ENCODE measurements at places on chromosomes 5 and 9. TPM values are rescaled to one million over a fixed set of nuclear protein-coding genes. Genes with fewer than 3 reads are reported as not detected.

DNA sequence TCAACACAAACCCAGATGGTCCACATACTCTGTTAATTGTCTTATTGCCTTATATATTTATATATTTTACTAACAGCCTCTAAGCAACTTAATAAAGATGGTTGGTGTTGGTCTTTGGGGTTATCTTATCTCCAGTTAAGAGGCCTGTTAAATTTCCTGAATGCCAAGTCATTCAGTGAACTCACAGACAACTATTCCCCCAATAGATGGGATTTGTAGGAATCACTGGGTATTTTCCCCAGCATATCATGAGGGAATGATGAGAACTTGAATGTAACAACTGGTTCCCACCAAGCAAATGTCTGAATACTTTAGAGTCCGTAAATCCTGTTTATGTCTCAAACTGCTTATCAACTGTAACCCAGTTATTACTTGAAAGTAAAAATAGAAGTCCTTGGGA lies 42.7 kb upstream of the RETREG1 start:
- DNase-seq: no peak

DNA sequence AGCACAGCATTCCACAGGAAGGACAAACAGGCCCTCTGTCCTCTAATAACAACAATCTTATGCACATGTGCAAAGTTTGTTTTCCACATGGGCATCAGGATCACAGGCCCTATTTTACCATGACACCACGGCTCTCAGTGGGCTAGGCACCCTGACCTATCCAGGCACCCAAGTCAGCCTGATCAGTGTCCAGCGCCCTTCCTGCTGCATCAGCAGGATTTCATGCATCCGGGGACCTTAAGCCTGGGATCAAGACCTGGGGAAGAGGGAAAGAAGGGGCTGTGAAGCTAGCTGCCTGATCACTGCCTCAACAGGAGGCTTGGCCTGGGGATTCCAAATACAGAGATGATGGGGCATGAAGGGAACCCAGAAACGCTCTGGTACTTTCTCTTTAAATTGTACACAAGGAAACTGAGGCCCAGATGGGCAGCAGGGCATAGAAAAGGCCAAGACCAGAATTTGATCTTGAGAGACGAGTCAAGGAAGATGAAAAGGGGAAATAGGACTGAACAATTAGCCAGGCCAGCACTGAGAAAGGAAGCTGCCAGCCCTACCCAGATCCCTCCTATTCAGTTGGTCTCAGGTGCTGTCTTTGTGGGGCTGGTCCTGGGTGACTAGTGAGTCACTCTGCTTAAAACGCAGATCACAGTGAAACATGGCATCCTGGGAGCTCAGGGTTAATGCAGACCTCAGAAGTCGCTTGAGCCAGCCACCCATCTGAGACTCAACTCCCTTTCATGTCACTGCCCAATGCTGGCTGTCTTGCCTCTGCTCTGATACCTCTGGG lies 57.9 kb downstream of the SHB start:
- DNase-seq: no peak

DNA sequence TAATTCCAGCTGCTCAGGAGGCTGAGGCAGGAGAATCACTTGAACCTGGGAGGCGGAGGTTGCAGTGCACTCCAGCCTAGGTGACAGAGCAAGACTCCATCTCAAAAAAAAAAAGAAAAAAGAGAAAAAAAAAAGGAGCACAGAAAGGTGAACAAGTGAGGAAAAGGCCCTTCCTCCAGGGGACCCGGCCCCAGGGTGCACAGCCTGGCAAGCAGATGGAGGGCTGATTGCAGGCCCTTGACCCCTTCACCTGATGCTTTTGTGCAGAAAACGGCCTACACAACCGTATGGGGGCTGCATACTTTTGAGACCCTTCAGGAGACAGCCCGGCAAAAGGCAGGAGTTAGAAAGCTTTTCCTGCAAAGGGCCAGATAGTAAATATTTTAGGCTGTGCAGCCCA lies 33.9 kb downstream of the HRH2 start:
- no peak for DNase-seq

- DNase-seq: no peak
These were observed 453.4 kb upstream of the GRAMD2B start for GRCh38 chr5:125969814-125970171.

Gene GPR107
- 23.1 TPM for total RNA-seq

GRCh38 chr5:74041913-74042312 lies 415.9 kb downstream of the ARHGEF28 start:
- DNase-seq: no peak

- no peak for DNase-seq
These were observed 111.6 kb downstream of the WNK2 start for GRCh38 chr9:93295456-93296076.

Gene EEIG1
- 43.4 TPM for total RNA-seq

Gene POU5F2
- 1.6 TPM for total RNA-seq

DNA sequence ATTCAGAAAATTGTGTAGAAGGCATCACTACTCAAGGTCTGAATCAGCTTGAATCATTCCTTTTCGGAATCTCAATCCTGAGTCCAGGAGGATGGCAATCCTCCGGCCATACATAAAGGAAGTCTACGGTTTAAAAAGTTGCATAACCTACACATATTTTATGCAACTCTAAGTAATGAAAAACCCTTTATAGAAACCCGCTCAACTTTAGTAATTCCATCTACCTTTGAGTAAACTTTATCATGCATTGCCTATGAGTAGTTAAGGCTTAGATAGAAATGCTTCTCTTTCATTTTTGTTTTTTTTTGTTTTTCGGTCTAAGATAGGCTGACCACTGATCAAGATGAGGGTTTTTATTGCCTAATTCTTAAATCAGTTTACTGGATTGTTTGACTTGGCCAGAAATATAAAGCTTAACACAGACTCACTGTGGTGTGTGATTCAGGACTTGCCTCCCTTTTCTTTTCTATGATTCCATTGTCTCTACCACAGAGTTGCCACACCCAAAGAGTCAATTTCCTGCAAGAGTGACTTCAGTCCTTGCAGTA lies 85.0 kb downstream of the LURAP1L start:
- DNase-seq: no peak

DNA sequence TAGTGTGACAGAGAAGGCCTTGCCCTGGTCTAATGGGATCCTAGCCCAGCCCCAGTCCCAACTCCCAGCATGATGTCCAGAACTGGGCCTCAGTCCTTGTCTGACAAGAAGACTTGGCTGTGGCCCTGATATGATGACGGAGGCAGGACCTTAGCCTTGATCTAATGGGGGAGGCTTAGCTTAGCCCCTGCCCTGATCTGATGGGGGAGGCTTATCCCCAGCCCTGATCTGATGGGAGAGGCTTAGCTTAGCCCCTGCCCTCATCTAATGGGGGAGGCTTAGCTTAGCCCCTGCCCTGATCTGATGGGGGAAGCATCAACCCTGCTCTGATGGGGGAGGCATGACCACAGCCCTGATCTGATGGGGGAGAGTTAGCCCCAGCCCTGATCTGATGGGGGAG lies 3.7 kb downstream of the PKN3 start:
- no peak for DNase-seq

Gene POLR1E
- 59.8 TPM for total RNA-seq

- DNase-seq: no peak
These were observed 93.1 kb downstream of the PDE4D start for GRCh38 chr5:59800347-59800893.

Gene RABL6
- total RNA-seq: 109 TPM

Gene BTNL3
- total RNA-seq: not detected

Gene LCN10
- total RNA-seq: 0.39 TPM

DNA sequence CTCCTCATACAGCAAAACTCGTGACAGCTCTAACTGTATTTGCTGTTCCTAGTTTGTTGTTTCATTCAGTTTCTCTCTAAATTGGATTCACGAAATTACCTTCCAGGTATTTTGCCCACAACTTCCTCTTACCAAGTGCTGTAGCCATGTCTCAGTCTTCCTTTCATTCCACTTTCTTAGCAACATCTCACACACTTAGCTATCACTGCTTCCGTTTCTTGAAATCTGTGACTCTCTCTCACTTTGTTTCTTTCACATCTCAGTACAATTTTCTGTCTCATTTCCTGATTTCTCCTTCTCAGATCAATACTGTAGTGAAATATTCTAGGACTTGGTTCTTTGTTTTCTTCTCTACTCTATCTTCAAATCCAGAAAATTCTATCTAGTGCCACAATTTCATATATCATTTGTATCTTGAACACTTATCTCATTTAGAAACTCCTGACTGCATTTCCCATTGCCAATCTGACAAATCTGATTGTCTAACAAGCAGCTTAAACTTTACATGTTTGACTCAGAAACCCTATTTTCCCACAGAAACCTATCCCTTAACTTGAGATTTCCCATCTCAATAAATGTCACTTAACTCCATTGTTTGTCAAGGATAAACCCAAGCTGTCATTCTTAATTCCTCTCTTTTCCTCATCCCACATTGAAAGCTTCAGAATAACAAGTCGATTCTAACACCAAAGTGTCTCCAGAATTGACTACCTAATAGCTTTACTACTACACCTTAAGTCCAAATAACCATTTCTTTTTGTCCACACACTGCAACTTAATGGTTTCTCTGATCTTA lies 303.1 kb downstream of the CDH12 start:
- no peak for DNase-seq

GRCh38 chr5:72507231-72507906 lies at the start of gene ZNF366:
ZNF366 (minus strand) TSS chr5:72507410; CDS start chr5:72461496, 45,914 bp downstream.
- DNase-seq: no peak

Gene SLC6A3
- total RNA-seq: not detected

DNA sequence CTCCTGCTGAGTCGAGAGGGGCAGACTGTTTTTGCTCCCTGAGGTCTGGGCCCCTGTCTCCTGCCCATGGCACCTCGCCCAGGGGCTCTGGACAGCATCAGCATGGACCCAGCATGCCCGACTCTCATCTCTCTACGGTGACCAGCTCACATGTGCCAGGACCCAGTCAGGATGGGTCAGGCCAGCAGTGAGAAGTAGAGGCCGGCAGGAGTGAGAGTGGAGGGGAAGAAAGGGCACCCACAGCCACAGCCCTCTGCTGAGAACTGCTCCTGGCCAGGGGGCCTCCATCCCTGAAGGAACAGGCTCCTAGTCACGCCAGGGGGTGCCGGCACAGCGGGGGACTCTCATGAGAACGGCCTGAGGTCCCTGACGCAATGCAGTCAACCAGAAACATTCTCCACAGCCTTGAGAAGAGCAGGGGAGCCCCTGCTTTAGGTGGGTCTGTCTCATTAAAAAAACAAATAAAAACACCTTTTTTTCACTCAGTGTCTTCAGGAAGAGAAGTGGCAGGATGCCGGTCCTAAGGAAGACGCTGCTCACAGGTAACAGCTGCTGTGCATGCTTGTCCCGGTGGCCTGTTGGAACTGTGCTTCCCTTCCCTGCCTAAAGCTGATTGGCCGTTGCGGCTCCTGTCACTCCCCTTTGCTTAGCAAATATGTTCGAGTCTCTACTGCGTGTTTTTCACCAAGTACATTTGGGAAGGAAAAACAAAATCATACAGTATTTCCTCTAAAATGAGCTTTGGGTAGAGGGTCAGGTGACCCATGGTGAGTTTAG lies 85.7 kb upstream of the FBXW11 start:
- DNase-seq: no peak

DNA sequence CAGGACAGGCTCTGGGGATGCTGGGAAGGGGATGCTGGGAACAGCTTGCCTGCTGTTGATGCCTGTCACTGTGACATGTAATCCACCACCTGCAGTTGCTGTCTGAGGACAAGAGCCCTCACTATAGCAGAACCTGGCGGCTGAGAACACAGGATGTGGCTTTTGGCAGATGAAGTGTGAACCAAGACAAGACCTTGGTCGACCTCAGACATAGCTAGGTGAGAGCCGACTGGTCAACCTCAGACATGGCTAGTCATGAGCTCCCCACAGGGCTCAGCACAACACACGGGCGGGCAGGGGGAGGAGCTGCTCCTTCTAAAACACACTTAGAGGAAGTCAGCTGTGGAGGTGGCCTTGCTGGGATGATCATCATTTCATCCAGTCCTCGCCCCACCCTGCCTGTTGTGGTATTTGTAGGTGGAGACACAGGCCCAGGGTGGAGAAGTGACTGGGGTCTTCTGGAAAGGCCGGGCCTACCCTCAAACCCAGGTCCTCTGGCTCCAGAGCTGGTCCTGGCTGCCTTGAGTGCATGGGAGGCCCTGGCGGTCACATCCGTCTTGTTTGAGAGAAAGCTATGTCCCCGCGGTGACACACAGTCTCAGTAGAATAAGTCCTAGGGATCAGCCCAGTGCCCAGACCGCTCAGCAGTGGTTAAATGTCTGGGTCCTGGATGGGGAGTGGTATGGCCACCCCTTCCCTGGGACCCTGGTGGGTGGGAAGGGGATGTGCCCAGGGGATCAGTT lies 6.1 kb downstream of the SUSD3 start:
- DNase-seq: peak; percentile 91

DNA sequence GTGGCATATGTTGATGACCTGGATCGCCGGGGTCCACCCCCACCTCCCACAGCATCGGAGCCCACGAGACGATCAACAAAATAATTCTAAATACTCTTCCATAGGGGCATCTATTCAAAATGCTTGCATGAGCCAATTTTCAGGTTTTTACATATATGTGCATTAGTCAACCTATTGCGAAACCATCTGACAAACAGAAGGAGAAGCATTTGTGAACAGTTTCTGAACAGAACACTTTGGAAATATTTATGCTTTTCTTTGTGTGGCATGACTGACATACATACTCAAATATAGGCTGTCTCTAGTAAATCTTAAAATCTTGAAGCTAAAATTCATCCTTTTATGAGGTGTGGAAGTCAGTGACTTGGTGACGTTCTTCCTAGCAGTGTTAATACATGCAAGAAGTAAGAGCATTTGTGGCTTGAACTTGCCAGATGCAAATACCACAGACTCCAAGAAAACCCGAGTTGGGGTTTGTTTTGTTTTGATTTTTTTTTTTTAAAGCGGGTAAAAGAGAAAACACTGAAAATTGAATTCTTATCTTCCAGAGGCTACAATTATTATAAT lies 5.3 kb downstream of the GPR151 start:
- DNase-seq: no peak

Gene HTR1A
- total RNA-seq: not detected

- DNase-seq: no peak
These were observed 19.3 kb upstream of the DMRTA1 start for GRCh38 chr9:22427226-22427880.

GRCh38 chr5:142283304-142283703 lies 41.5 kb downstream of the SPRY4 start:
- no peak for DNase-seq

DNA sequence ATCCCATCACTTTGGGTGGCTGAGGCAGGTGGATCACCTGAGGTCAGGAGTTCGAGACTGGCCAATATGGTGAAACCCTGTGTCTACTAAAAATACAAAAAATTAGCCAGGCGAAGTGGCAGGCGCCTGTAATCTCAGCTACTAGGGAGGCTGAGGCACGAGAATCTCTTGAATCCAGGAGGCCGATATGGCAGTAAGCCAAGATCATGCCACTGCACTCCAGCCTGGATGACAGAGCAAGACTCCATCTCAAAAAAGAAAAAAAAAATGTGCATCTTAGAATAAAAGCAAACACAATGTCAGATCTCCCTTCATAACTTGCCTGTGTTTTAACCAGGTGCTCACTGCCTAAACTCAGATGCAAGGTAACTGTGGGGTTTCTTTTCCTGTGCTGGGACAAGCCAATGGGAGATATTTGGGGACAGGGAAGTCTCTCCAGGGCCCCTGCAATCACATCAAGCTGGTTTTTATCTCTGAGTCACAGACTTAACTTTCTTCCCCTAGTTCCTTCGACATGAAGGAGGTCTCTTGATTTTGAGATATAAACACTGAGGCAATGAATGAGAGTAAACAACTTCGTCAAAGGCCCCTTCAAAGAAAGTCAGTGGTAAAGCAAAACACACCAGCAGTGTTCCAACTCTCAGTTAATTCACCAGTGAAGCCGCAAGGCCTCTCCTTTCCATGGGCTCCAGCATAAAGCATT lies 99.1 kb downstream of the SNX18 start:
- DNase-seq: no peak

GRCh38 chr5:57956636-57957035 lies 474.0 kb upstream of the ACTBL2 start:
- no peak for DNase-seq
